Stimulated activated CD4-positive, alpha-beta T cell treated with anti-CD3 and anti-CD28 coated beads, Interleukin-2, amount 100 ng/mL, for 24 hours (primary cell): ENCODE measurements at places on chromosomes 11 and 22.
A peak's percentile ranks its signal among the peaks of the same experiment; 100 is the strongest.

DNA sequence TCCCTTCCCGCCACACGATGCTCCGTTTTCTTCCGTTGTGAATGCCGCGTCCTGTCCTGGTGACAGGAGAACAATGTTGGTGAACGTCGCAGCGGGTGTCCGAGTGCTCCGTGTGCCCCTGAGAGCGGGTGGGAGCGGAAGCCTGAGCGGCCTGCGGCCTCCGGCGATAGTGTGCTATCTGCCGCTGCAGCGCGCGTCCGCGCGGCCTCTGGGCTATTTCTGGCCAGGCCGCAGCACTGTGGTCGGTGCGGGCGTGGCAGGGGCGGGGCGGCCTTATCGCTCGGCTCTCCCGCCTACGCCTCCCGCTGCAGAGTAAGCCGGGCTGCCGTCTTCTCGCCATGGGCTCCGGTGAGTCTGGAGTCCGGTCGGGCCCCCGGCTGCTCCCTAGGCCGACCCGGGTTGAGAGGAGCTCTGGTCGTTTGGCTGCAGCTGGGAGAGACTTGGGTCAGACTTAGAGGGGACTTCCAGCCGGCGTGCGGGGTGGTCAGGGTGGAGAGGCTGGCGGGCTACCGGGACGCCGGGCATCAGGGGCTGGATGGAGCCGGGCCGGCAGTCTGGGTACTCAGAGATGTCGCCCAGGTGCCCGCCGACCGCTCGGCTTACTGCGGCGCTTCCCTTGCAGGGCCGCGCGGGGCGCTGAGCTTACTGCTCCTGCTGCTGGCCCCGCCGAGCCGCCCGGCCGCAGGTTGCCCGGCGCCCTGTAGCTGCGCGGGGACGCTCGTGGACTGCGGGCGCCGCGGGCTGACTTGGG lies at the start of gene GP1BB:
GP1BB (plus strand) TSS at position 308 of the 751 bp plus-strand sequence; CDS start at position 339, 31 bp downstream.
- DNase-seq = no peak

DNA sequence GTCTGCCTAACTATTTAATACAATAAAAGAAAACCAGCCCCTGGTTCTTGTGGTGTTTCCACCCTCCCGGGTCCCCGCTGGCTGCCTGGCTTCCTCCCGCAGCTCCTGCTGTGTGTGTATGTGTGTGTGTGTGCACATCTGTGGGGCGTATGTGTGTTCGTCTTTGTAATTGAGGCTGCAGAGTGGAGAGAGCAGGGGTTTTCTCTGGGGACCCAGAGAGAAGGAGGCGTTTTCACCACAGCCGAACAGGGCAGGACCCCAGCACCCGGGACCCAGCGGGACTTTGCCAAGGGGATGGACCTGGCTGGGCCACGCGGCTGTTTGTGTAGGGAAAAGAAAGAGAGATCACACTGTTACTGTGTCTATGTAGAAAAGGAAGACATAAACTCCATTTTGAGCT lies 42.7 kb downstream of the IGLL1 start:
- no peak for DNase-seq

DNA sequence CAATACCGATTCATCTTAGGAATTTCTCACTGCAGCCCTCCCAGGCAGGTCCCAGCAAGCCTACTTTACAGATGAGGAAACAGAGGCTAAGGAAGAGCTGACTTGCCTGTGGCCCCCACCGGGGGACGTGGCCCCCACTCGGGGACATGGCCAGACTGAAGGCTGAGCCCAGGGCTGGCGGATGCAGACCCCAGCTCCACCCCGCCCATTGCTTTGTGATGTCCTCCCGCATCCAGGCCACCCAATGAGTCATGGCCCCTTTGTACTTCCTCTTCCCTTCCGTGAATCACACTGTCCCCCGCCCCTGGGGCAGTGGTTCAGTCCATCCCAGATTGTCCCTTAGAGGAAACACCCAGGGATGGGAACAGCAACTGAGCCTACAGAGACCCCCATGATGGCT lies 116.0 kb upstream of the ANO1 start:
- no peak for DNase-seq

DNA sequence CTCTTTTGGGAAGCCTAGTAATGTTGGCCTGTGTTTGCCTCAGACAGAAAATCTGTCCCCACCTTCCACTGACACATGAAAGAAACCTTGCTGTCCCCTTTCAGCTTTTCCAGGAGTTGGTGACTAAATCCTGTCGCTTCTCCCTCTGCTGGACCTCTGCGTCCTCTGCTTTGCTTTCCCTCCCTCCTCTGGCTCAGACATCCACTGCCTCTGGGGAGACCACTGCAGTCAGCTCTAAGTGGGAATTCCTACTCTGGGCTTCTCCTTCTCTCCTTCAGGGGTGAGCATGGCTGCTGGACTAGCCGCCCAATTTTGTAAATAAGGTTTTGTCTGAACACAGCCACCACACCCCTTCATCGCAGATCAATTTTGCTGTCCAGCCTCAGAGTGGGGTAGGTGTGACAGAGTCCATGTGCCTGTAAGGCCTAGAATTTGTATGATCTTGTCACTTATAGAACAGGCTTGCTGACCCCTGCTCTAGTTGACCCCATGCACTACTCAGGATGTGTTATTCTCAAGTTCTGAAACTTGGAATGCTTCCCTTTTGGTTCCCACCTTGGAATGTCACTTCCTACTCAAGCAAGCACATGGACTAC lies 23.0 kb downstream of the LRRC74B start:
- DNase-seq = no peak

GRCh38 chr11:78213526-78214330 lies 25.0 kb downstream of the USP35 start:
- no peak for DNase-seq

DNA sequence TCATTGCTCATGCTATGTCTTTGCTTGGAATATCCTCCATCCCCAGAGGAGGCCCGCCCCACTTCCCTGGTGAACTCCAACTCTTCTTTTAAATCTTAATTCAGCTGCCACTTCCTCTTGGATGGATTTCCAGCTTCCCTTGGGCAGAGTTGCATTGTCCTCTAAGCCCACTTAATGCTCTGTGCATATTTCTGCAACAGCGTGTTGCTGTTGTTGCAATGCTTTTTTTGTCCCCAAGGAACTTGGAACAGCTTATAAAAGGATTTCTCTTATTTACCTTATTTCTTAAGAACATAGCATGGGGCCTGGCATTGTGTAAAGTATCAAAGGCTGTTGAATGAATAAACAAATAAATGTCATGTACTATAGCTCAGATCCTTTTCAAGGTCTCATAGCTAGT lies 507.4 kb downstream of the METTL15 start:
- no peak for DNase-seq

DNA sequence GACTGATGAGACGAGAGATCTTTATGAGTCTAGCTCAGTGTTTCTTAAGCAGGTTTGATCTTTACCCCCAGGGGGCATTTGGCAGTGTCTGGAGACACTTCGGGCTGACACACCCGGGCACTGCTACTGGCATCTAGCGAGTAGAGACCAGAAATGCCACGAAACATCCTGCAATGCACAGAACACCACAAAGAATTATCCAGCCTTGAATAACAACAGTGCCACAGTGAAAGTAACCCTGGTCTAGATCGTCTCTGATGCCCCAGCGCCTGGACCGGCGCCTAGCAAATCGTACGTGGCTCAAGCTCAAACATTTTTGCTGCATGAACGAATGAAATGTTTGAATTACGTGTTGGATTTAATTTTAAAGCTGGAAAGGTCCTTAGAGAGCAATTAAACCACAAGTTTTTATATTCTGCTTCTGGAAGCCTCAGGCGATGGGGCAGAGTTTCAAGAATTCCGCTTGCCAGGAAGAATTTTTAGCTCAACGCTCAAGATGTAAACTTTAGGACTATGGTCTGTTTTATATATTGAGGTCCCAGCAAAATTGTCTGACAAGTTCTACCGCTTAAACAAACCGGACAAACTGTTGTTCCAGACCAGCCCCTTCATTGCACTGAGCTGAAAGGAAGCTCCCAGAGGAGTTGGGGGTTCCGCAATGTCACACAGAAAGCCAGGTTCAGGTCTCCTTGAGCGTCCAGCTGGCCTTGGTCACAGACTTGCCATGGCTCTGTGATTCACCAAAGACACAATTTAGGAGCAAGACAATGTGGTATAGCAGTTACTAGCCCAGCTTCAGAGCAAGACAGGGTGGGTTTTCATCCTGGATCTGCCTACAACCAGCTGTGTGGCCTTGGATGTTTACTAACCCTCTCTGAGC lies 44.2 kb upstream of the SMTN start:
- no peak for DNase-seq

GRCh38 chr11:16820324-16821092 lies 82.1 kb downstream of the C11orf58 start:
- DNase-seq = peak; percentile 82

GRCh38 chr11:129163714-129164164 lies 28.4 kb downstream of the ARHGAP32 start:
- no peak for DNase-seq

DNA sequence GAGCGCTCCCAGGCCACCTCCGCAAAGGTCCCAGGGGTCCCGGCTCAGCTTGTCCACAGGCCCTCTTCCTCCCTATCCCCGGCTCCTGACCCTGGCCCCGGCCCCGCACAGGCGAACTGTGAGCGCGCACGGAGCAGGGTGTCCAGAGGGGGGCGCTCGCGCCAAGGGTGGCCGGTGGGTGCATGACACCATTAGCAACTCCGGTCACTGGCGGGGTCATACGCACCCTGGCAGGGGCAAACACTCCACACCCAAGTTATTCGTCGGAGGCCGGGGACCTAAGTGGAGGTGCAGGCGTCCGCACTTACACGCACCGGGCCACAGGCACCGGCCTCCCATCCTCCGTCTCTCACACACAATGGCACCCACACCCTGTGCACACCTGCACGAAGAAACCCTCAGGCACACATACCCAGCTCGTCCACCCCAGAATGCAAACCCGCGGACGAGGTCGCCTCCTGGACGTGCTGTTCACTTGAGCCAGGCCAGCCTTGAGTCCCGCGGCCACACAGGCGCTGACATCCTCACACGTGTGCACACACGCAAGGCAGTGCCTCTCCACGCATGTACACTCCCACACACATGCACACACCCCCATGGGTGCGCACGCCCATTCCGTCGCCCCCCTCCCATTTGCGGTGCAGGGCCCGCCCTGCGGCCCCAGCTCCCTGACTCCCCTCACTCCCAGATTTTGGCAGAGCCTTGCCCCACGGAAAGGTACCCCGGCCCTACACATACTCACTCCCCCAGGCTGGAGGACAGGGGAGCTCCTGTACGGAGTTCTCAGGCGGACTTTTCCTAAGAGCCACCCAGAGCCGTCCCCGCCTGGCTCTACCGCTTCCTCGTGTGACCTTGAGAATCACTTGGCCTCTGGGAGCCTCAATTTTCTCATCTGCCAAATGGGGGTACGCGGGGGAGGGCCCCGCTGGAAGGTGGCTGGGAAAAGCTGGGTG lies at the start of gene RASGRP2:
RASGRP2 (minus strand) TSS at position 552 of the 953 bp plus-strand sequence. CDS start 1,276 bp downstream, outside the sequence.
- DNase-seq = peak; percentile 83

- no peak for DNase-seq
These were observed 332 bp downstream of the TEAD1 start for GRCh38 chr11:12674571-12674935.

DNA sequence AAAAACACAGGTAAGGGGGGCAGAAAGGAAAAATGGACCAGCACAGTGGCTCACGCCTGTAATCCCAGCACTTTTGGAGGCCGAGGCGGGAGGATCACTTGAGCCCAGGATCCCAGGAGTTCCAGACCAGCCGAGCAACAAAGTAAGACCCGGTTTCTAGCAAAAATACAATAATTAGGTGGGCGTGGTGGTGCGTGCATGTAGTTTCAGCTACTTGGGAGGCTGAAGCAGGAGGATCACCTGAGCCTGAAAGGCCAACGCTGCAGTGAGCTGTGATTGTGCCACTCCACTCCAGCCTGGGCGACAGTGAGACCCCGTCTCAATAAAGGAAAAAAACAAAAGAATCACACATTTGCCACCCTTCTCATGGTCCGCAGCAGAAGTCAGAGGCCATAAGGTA lies 519.4 kb downstream of the BRD1 start:
- DNase-seq = no peak

GRCh38 chr11:2200957-2201519 lies 29.4 kb upstream of the TH start:
- DNase-seq = no peak

- no peak for DNase-seq
These were observed 42.0 kb upstream of the FIBIN start for GRCh38 chr11:26951809-26952515.

DNA sequence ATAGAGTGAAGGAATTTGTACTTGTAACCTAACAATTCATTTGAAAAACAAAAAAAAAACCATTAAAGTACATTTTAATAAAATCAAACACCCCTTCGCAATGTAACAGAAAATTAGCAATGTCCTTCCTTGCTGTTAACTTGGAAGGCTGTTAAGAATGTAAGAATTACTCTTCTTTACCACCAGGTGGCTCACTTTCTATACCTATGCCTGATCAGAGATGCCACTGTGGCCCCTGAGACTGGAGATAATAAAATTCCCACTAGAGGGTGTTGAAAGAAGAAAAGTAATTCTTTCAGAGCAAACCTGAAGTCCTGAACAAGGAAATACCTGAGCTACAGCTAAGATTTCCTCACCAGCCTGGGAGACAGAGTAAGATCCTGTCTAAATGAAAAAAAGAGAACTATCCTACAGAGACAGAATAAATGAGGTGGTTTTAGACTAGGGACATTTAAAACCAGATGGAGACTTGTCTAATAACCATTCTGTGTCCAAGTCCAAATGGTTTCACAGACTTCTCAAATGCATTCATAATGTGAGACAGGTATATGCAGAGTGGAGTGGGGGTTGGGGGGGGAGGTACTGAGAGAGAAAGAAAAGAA lies 1089.3 kb downstream of the FAM181B start:
- DNase-seq = no peak

DNA sequence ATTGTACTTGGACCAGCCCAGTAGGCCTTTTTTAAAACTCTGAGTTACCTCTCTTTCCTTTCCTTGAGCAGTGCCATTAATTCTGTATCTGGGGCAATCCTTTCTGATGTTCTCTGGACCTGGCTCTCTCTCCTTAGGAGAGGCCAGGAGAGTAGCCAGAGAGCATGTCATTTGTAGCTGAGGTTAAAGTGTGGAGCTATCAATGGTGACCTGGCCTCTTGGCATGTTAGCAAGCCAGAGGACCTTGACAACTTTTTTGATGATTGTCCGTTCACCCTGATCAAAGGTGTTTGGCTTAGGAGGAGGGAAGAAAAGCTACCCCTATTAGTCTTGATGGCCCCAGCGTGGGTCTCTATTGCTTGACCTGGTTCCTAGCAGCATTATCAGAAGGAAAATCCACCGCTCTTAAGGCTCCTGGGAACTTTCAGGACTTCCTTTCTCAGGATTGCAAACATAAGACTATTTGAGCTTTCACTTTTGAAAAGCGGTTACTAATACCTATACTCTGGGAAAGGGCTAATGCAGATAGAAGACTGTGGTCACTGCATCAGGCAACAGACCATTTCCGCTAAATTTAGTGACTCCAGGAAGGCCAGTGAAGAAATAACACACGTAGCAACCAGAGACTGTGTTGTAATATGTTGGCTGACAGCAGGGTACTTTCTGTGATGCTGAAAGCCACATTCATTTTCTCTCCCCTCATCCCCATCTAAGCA lies 18.2 kb downstream of the LIMK2 start:
- no peak for DNase-seq

- no peak for DNase-seq
These were observed 664.5 kb downstream of the KCNA4 start for GRCh38 chr11:29352273-29352795.
